ENCODE measurements at places on chromosomes 13 and 19. TPM values are rescaled to one million over a fixed set of nuclear protein-coding genes. Genes with fewer than 3 reads are reported as not detected.

GRCh38 chr19:3477506-3477905, 2.8 kb downstream of the SMIM24 start:
- no peaks in the 10 kb centered on the region for H3K27me3 ChIP-seq
- DNase-seq, result no peak
- H3K27ac ChIP-seq, result no peak overlapping the region

- H3K36me3 ChIP-seq, result no peaks in the 10 kb centered on the region
- H3K27ac ChIP-seq, result no peak overlapping the region
- H3K4me1 ChIP-seq, result peaks cover 10% of the 10 kb centered on the region
- DNase-seq, result no peak
These were observed 142.6 kb downstream of the CRYL1 start for GRCh38 chr13:20383058-20383457.

GRCh38 chr13:27004326-27004725, 167.3 kb downstream of the USP12 start:
- no peak for DNase-seq
- H3K27ac ChIP-seq, result no peak overlapping the region
- H3K4me3 ChIP-seq, result no peak overlapping the region

DNA sequence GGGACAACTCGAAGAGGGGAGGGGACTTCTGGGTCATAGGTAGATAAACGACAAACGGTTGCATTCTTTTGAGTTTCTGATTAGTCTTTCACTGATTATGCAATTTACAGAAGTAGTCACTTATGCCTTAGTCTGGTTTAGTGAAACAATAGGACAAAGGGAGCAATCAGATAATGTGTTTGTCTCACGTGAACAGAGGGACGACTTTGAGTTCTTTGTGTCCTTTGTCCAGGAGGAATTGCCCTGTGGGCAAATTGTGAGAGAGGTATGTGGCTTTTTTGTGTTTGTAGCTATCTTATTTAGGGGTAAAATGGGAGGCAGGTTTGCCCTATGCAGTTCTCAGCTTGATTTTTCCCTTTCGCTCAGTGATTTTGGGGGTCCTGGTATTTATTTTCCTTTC, 362.9 kb upstream of the PCDH20 start:
- no peak for DNase-seq
- no peaks in the 10 kb centered on the region for H3K4me1 ChIP-seq
- H3K27ac ChIP-seq, result no peak overlapping the region
- H3K27me3 ChIP-seq, result no peaks in the 10 kb centered on the region

- H3K27me3 ChIP-seq, result no peaks in the 10 kb centered on the region
- H3K27ac ChIP-seq, result no peak overlapping the region
- DNase-seq, result no peak
- no peak overlapping the region for H3K4me3 ChIP-seq
These were observed 479.2 kb upstream of the NBEA start for GRCh38 chr13:34462843-34463242.

DNA sequence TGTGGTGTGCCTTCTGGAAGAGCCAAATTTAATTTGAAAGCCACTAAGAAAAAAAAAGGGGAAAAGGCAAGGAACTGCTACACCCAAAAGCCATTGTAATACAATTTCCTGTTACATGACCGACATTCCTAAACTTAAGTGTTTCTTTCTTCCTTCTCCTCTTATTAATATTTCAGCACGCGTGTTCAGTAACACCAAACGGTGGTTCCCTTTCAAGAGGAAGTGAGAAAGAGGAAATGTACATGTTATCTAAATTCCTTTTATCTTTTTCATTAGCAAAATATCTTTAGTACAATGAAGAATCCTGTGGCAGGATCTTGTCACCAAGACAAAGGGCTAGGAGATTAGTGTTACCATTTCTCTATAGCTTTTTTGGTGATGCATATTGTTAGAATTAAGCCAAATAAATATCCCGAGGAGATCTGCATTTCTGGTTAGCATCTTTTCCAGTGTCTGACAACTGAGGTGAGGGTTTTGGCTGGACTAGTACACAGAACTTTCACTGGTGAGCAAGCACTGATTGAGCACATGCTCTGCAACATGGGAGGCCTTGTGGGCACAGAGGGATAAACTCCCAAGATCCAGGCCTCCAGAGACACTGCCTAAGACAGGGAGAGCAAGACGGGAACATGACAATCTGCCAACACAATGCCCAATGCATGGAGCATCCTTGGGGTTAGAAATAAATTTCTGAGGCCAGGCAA, 22.1 kb downstream of the LATS2 start:
- H3K36me3 ChIP-seq, result no peaks in the 10 kb centered on the region
- no peak overlapping the region for H3K4me3 ChIP-seq
- H3K27ac ChIP-seq, result no peak overlapping the region
- peaks cover 41% of the 10 kb centered on the region for H3K4me1 ChIP-seq

GRCh38 chr19:2240881-2241760, 4.5 kb downstream of the SF3A2 start:
- peak overlapping the region; percentile 71 for H3K27ac ChIP-seq
- H3K36me3 ChIP-seq, result peaks cover 14% of the 10 kb centered on the region
- DNase-seq, result no peak
- H3K27me3 ChIP-seq, result no peaks in the 10 kb centered on the region
- peaks cover 55% of the 10 kb centered on the region for H3K4me1 ChIP-seq
- peak overlapping the region; percentile 89 for H3K4me3 ChIP-seq

DNA sequence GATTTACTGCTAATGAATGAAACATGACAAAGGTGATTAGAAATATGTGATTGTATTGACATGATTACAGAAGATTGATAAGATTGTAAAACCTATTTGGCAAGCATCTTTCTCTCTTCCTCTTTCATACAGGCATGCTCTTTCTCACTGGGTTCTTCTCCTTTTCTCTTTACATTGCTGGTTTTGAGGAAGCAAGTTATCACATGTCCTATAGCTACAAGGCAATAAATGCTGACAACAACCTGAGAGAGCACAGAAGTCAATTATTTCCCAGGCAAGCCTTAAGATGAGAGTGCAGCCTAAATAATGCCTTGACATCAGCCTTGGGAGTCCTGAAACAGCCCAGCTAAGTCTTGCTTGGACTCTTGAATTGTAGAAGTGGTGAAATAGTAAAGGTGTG, 875.0 kb downstream of the SLITRK1 start:
- H3K4me1 ChIP-seq, result no peaks in the 10 kb centered on the region
- no peaks in the 10 kb centered on the region for H3K27me3 ChIP-seq
- DNase-seq, result no peak
- no peaks in the 10 kb centered on the region for H3K36me3 ChIP-seq

- peak overlapping the region; percentile 61 for H3K4me3 ChIP-seq
- peak; percentile 91 for DNase-seq
- peaks cover 8% of the 10 kb centered on the region for H3K4me1 ChIP-seq
- H3K27me3 ChIP-seq, result peaks cover 8% of the 10 kb centered on the region
- no peaks in the 10 kb centered on the region for H3K36me3 ChIP-seq
These were observed 6.5 kb upstream of the ZNF579 start for GRCh38 chr19:55586976-55587668.

DNA sequence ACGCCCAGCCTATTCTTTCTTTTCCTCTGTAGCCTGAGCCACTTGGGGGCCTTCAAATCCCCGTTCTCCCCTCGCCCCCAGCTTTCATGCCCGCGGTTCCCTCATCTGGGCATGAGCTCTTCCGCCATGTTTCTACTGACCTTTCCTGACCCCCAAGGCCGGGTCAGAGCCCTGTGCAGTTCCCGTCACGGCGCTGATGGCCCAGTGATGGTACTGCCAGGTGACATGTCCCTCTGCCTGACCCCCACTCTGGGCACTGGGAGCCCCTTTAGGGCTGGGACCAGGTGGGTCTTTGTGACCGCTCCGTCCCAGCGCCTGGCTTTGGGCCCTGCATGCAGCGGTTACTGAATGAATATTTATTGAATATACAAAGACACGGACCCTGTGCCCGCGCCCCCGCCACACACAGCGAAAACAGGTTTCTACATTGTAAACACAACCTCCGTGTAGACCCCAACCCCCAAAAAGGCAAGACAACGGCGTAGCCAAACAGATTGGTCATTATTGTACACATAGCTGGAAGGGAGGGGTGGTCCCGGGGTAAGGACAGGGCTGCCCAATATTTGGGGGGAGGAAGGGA, 7.7 kb downstream of the GPR108 start:
- peaks cover 9% of the 10 kb centered on the region for H3K4me1 ChIP-seq
- peak; percentile 8 for DNase-seq
- no peak overlapping the region for H3K27ac ChIP-seq
- no peaks in the 10 kb centered on the region for H3K27me3 ChIP-seq
- H3K4me3 ChIP-seq, result no peak overlapping the region

ZNF726 gene
- 14.9 TPM for total RNA-seq

ZNF491 gene
- 1.7 TPM for total RNA-seq

All from natural killer cell treated with Interleukin-12 subunit alpha and Interleukin-12 subunit beta and Interleukin-15 and Interleukin-18, amount 100 ng/mL, for 72 hours (primary cell).